ENCODE measurements at places on chromosomes 1 and 21.

DNA sequence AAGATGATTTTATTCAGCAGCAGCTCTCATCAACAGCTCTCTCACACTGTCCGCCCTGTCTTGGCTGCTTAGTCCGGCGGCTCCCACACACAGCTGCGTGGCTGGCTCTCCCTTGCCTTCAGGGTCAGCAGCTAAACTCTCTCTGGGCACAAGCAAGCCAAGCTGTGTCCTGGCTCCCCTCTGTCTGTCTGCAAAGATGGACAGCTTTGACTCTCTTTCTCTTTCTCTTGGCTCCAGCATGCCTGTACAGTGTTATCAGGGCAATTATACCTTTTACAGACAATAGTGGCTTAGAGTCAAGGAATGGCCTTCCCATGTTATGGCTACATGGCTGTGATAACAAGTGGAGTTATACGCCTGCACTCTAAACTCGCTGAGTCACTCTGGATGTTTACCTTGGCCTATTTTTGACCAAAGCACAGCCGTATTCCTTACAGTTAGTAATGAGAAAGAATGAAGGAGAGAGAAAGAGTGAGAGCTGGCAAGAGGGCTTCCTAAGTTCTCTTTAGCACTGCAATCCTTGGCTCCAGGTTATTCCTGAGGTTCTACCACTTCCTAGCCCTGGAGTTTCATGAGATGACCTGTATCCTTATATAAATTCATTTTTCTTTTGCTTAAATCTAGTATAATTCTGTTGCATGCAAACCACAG, 59.9 kb upstream of the ZSWIM5 start:
- peak; percentile 58 for DNase-seq

- no peak for DNase-seq
Measured at GRCh38 chr1:156245451-156246232, 2.2 kb downstream of the PAQR6 start.

GRCh38 chr1:30806381-30807317, 49.1 kb upstream of the LAPTM5 start:
- DNase-seq: no peak

DNA sequence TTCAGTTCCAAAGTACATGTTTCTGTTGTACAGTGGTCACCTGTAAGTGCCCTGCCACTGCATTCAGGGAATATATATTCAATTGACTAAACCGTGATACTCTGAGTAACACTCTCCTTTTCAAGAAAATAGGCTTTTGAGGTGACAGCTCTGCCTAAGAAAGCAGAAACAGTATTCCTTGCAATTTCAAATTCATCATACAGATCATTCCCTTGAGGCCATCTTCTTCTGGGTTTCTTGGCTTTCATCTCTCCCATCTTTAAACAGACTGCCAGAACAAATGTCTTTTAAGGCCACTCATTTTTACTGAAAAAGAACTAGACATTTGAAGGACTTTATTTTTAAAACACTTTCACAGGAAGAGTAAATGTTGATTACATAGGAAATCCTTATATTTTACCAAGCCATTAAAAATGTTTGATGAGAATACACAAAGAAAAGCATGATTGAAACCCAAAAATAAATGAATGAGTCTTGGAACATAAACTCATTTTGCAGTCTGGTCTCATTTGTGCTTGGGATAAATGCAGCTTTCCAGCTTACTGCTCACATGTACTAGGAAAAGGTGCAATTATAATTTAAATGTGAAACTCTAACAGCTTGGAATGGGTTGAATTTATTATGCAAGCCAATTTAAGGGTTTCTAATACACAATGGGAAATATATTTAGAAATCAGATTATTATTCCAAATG, 34.7 kb downstream of the PLPPR5 start:
- no peak for DNase-seq

DNA sequence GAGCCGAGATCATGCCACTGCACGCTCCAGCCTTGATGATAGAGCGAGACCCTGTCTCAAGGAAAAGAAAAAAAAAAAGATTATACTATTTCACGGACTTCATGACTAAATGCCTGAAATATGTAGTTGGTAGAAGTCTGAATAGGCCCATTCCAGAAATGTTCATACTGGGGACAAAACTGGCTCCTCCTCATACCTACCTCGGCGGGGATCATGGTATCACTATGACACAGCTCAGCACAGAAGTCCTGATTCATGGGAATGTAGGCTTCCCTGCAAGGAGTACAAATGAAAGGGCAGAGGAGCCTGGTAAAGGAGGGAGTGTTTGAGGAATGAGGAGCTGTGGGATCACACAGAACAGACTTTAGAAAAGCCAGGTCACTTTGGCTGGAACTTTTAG, 5.0 kb downstream of the SPATA46 start:
- DNase-seq: no peak
